Hematopoietic multipotent progenitor cell treated with erythropoietin and hydrocortisone succinate and interleukin-3 and kit ligand, for 6 days (in vitro differentiated cells): ENCODE measurements at places on chromosomes 1 and 21.

- peak; percentile 72 for DNase-seq
These were observed 72.5 kb upstream of the TNFSF18 start for GRCh38 chr1:173122958-173123852.

- DNase-seq: no peak
These were observed 740.5 kb upstream of the B3GALT2 start for GRCh38 chr1:193926956-193927355.

GRCh38 chr1:172905452-172905851 is 145.3 kb downstream of the TNFSF18 start:
- no peak for DNase-seq

DNA sequence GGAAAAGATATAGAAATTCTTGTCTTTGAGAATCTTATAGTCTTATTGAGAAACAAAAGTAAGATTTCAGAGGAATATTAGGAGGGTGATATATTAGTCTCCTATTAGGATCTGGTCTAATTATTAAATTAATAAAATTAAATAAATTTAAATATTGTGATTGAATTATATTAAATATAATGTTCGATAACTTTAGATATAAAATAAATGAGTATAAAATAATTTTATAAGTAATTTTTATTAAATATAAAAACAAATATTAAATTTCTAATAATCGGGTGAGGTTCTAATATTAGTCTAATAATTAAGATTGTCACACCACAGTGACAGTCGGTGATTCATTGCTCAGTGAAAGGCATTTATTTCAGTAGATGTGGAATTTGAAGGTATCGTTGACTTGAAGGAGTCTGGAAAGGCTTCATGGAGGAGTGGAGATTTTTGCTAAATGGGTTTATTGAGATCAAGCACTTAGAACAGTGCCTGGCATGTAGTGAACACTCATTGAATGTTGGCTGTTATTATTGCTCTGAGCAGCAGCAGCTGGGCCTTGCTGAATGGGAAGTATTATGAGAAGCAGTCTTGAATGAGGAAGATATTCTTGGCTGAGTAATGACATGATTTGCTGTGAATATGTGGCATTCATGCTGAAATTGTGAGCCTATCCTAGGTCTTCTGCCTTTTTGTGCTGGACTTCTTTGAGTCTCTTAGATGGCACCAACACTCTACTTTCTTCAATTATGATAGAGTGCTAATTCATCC is 74.6 kb downstream of the USP25 start:
- DNase-seq: peak; percentile 13

DNA sequence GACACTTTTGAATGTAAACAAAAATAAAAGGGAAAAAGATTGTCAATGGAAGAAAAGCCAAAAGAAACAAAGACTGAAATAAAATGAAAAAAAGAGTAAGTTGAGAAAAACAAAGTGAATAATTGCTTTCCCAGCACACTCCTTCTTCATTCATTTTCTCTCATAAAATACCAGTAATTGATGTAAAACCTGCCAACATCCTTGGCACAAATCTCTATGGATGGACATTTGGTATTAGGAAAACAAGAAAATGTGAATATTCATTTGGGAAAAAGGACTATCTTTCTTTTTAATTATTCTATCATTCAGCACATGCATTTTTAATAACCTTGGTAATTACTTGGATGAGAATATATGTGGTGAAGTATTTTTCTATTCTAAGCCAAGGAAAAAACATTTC is 204.4 kb upstream of the TNR start:
- DNase-seq: no peak

DNA sequence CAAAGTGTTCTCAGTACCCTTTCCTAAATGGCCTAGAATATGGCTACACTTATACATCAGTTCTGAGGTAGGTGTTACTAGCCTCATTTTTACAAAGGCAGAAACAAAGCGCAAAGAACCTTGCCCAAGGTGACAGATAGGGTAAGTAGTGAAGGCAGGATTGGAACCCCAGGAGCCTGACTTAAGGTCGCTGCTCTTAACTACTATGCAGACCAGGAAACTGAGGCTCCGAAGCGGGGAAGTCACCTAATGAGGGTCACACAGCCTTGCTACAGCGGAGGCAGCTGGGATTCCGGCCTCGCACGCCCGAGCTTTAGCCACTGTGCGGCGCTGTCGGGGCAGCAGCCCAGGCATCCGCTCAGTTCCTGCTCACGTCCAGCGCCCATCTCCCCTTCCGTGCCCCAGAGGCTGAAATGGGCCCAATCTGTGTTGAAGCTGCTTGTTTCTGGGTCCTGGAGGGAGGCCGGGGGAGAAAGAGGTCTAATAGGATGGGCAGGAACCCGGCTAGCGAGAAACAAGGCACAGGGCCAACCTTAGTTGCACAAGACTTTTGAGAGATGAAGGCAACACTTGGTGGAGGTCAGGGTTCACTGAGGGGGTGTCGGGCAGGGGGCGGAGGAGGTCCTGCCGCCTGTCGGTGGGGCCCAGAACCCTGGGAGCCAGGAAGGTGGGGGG is 1.4 kb upstream of the FOXD2 start:
- peak; percentile 86 for DNase-seq

DNA sequence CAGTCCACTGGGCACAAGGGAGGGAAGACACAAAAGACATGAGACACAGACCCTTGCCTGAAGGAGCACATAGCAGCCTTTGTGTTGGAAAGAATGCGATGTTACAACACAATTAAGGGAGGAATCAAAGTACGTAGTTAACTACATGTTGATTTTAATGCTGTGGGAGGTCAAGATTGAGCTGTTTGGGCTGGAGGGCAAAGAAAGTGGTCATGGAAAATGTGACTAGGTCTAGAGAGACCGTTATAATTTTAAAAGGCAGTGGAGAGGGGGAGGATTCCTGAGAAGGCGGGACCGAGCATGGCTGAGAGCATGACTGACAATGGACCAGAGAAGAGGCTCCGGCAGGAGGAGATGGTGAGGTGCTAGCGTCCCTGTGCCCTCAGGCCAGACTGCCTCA is 111.8 kb upstream of the ATP1A1 start:
- no peak for DNase-seq

DNA sequence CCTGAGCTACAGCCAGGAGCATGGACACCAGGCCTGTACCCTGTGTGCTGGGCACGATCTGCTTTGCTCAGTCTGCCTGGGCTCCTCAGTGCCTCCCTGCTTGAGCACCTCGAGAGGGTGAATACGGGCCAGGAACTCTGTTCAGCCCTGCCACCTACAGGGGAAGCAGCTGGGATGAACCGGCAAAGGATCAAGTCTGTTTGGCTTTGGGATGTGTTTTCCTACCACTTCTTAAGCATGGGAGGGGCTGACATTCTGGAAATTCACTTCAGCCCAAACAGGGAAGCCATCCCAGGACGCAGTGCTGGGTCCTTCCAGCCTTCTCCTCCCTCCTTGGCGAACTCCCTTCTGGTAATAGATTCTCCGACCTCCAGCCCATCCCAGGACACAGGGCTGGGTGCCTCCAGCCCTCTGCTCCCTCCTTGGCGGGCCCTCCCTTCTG is 55.8 kb upstream of the SELENON start:
- no peak for DNase-seq

- no peak for DNase-seq
These were observed 90.1 kb downstream of the DTL start for GRCh38 chr1:212125654-212126053.

DNA sequence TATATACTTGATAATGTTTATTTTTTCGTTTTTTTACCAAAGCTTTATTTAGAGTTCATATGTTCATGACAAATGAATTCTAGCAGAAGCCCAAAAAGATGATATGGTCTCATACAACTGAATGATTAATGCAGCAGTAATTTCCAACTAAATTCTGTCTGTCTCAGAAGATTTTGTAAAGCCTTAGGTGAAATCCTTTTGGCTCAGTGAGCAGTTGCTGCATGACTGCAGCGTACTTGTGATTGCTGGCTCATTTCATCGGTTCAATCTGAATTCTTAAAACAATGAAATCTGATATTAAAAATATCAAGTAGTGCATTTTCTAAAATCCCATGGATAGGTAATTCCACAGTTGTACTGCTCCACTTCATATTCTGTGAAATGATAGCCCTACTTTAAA is 73.2 kb downstream of the AK5 start:
- DNase-seq: no peak

- DNase-seq: peak; percentile 5
These were observed 299.2 kb downstream of the SRGAP2C start for GRCh38 chr1:121483961-121484424.

- DNase-seq: no peak
These were observed 30.4 kb downstream of the TTC13 start for GRCh38 chr1:230948301-230948700.

- DNase-seq: no peak
These were observed 12.9 kb downstream of the TSPAN2 start for GRCh38 chr1:115076384-115076915.

GRCh38 chr1:17999884-18000283 is 107.7 kb upstream of the IGSF21 start:
- DNase-seq: no peak

DNA sequence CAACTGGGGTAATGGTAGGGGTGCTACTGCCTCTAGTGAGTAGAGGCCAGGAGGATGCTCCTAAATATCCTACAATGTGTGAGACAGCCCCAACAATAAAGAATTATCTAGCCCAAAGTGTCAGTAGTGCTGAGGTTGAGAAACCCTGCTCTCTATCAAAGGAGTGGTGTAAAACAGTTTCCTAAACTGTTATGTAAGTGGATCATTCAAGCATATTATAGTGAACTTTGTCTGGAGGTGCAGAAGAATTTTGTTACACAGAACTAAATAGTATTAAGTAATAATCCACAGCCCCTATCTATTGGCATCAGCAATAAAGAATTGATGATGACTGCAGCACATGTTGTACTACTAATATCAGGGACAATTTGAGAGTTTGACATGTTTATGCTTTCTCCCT is 20.3 kb upstream of the TARS2 start:
- DNase-seq: no peak

DNA sequence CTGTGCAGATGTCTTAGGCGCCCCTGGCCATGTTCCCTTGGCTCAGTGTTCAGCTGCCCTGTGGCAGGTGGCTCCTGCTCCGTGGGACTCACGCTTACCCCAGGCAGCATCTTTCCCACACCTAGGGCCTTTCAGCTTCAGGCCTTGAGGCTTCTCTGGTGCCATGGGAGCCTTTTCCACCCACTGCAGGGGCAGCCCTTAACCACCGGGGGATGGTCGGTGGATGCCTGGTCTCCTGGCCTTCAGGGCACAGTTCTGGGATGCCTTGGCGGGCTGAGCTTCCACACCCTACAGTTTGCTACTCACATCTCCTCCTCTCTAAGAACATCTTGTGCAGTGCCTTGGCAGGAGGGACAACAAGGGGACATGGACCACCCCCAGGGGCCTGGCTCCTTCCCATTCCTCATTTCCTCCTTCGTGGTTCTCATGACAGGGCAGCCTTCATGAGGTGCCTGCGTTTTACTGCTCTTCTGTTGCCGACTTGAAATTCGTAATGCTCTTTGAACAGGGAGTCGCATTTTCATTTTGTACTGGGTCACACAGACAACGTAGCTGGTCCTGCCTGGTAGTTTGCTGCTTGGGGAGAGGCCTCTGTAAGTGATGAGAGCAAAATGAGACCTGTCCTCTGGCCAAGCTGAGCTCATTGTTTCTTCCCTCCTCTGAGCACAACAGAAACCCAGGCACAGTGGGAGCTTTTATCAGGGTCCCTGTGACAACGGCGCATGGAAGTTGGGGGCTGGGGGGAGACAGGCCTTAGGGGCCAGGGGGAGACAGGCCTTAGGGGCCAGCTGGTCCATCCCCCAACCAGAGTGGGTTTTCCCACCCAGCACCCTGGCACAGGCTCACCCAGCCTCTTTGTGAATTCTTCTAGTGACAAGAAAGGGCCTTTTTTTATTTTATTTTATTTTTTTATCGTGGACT is 62.0 kb upstream of the NEK2 start:
- DNase-seq: no peak

GRCh38 chr1:25219661-25220251 is 12.5 kb downstream of the SYF2 start:
- no peak for DNase-seq

- DNase-seq: no peak
These were observed 149.4 kb downstream of the PCP4 start for GRCh38 chr21:40016667-40017066.

DNA sequence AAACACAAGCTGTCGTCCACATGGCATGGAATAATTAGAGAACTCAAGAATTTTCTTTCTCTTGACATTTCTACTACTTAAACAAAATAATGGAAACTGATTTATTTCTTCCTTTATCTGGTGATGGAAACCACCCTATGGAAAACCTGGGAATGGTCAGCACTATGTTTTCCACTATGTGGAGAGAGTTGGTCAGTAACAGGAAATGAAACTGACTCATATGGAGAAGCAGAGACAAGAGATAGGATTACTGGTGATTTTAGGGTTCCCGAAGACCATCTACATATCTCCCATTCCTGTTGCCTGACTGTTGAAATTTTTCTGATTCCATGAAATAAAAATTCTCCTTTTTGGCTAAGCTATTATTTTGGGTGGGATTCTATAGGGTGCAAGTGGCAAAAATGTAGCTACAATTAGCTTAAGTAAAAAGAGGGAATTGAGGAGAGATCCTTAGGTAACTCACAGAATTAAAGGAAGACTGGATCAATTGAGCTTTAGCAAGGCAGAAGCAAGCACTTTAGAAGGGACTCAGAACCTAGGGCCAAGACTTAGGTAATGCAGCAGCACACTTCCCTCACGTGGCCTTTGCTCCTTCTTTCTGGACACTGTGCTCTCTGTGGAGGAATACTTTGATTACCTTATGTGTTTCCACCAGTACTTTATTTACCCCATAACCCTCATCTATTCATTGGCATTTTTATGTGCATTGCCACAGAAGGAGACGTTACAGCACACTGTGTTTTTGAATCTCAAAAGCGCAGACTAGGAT is 89.6 kb downstream of the LEPR start:
- DNase-seq: no peak

DNA sequence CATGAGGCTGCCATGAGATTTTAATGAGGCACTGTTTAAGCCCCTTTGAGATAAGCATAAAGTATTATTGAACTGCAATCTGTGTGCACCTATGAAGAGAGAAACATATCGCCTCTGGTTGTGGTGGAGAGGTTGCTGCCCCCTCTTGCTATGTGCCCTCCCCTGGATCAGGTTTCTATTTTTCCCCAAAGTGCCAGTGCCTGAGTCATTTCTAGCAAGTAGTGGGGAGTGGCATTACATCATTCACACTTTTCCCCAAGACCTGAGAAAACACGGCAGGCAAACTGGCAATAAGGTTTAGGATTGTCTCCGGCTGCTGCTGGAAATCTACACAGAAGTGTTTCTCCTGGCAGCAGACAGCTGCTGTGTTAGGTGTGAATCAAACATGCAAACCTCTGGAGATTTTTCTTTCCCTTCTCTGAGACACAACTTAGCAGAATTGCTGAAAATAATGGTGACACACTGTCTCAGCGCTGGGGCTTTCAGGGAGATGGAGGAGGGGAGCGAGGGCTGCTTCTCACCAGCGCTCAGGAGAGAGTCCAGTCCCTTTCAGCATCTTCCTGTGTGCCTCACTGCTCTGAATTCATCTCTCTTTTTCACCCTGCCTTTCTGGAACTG is 13.7 kb upstream of the RGS16 start:
- no peak for DNase-seq

GRCh38 chr1:172646653-172647052 is 12.2 kb upstream of the FASLG start:
- DNase-seq: no peak

- DNase-seq: no peak
These were observed 154.5 kb upstream of the SPAG17 start for GRCh38 chr1:118339400-118340124.
